ENCODE measurements at places on chromosomes 4 and X.

DNA sequence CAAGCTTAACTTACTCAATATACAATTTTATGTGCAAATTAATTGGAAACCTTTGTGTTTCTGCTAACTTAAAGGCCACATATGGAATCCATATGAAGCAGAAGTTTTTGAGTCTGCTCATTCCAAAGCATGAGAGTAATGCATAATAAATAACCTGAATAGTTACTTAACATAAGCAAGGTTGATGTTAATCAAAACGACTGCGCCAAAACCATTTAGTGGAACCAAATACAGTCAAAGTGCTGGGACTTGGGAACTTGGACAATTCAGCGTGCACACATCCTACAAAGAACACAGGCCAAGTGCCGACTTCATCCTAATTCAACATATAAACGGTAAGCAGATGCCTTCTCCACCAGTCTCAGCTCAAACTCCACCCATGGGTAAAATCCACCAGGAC lies 17.0 kb downstream of the TSPAN5 start:
- no peak for DNase-seq

GRCh38 chrX:91434351-91435168 lies at the start of gene PABPC5:
Gene PABPC5 (plus strand): TSS chrX:91434839. CDS start chrX:91435578, 739 bp downstream.
- peak; percentile 77 for DNase-seq

GRCh38 chr4:76733068-76733771 lies 164.7 kb downstream of the SOWAHB start:
- DNase-seq = peak; percentile 30

- no peak for DNase-seq
Observed at GRCh38 chr4:26772096-26772873, 88.4 kb upstream of the STIM2 start.

- DNase-seq = no peak
Observed at GRCh38 chr4:151885123-151885522, 124.3 kb upstream of the GATB start.

- no peak for DNase-seq
Observed at GRCh38 chr4:87426865-87427517, 4.6 kb downstream of the NUDT9 start.

- no peak for DNase-seq
Observed at GRCh38 chr4:188459381-188459780, 320.1 kb downstream of the TRIML1 start.

GRCh38 chr4:77827343-77827742 lies 8.2 kb upstream of the CNOT6L start:
- no peak for DNase-seq

DNA sequence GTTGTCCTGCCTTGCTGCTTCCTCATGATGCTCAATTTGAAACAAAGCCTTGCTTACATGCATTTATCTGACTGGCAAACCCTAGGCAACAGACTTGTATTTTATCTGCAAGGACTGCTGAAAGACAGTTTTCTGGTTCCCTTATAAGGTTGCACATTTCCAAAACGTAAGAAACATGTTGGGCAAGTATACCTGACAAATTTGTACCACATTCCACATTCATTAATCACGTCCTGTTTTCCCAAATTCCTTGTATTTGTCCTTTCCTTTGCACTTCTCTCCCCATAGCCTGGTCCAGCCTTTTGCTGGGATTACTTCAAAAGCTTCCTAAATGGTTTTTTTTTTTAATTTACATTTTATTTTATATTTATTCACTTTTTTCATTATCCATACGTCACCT lies 310.1 kb downstream of the PPP3CA start:
- no peak for DNase-seq

DNA sequence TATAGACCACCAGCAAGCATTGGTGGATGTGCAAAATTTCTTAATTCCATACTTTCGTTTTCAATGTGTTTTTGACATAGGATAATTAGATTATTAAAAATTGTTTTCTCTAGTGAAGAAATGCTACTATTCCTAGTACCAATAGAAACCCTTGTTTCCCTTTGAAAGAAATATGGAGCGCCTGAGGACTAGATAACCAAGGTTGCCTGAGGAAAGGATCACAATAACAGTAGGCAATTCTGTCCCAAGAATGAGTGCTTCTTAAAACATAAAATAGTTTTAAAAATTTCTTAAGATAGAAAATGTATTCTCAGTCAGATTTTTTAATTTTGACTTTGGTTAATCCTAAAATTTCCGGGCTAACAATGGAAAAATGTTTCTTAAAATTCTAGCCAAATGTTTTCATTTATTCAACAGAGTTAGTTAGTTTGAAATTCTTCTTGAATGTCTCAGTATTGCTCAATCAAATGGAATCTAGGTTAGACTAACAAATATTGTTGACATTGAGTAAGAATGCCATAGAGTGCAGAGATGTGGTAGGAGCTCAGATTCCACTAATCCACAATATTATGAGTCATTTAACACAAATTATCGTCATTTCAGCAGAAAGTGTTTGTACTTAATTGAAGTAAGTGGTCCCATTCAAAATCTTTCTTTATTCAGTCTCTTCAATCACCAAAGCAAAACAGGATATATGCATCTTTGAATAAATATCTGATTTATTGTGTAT lies 666.0 kb downstream of the GRID2 start:
- DNase-seq = no peak

Data from SK-MEL-5 (cell line).